ENCODE measurements at places on chromosomes 13 and 19. TPM values are rescaled to one million over a fixed set of nuclear protein-coding genes. Genes with fewer than 3 reads are reported as not detected.
A peak's percentile ranks its signal among the peaks of the same experiment; 100 is the strongest.

- no peak for DNase-seq
Measured at GRCh38 chr13:49253310-49253709, 5.6 kb downstream of the CDADC1 start.

DNA sequence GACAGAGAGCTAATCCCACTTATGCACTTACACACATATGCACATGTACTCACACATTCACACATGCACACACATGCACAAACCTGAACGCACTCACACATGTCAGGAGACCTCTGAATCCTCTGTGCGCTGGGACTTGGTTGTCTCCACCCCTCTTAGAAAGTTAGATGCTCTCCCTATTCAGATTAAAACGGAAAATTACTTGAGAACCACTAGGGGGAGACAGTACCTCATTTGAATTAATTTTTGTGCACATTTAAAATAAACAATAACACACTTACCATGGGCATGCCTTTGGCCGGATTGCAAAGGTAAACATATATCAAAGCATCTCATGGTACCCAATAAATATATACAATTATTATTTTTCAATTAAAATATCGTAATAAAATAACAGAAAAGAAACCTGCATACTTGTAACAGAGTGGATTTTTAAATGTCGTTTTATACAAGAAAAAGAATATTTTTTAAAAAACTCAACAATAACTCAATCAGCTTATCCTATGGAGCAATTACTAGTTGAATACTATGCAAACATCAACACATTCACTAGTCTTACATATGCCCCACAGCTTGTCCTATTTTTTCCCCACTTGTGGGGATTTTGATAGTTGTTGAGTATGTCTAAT is 9.5 kb upstream of the LILRB4 start:
- peak; percentile 1 for DNase-seq

The GYS1 gene
- total RNA-seq: 62.4 TPM

- no peak for DNase-seq
Measured at GRCh38 chr13:21871919-21872318, 201.0 kb downstream of the FGF9 start.

DNA sequence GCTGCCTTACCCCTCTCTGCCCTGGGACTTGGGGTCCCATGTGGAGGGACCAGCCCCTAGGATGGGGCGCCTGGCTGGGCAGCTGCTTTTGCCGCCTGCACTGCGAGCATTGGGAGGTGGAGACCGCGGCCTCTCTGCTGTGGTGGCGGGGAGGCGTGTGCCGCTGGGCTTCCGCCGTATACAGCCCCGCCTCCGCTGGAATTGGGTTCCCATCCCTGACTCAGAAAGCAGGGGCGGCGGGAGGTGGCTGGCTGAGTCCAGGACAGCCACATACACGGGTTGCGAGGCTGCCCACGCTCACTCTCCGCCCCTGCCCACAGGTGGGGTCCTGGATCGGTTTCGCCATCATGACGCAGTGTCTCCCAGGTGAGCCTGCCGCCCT is 6.6 kb downstream of the NDUFB7 start:
- DNase-seq: no peak

The MLLT1 gene
- 33.3 TPM for total RNA-seq

The FGF21 gene
- total RNA-seq: not detected

DNA sequence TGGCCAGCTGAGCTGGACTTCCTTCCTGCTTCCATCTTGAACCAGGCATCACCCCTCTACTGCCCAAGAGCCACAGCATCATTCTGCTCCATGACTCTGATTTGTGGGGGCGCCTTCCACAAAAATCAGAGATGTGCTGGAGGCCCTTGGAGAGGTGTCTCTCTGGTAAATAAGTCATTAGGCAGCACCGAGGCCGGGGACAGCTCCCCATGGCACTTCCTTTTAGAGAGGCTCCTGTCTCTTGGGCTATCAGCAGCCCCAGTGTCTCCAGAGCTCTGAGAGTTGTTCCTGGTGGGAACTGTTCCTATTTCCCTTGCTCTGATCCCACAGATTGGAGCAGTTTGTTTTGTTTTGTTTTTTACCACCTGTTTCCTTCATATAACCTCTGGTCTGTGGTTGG is 19.9 kb downstream of the NWD1 start:
- no peak for DNase-seq

DNA sequence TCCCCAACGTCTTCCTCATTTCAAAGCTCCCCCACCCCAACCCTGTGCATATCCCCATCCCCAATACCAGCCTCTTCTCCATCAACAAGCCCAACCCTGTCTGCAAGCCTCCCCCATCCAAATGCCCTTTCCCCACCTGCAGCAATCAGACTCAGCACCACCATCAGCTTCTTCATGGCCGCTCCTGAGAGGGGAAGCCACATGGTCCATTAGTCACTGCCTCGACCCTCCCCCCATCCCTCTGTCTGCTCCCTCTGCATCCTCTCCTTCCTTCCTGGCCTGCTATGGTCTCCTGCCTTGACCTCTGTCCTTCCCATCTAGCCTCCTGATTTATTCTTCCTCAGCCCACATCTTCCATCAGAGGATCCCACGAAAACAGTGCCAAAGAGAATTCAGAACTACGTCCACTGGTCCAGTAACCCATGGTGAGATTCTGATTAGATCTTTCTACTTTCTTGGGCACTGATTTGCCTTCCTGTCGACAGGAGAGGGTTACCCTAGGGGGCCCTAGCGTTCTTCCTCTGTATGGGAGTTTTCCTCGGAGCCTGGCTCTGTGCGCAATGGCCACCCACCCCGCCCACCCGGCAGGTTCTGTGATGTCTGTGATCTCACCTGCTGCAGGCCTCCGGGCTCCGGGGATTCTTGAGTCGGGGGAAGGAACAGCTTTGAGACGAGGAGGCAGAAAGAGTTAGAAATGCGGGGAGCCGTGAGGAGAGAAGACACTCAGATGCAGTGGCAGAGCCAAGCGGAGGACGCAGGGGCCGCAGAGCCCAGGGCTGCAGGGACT is 1.3 kb downstream of the KLK6 start:
- no peak for DNase-seq

- DNase-seq: no peak
Measured at GRCh38 chr19:50022823-50023222, 2.3 kb downstream of the VRK3 start.

The PRKCSH gene
- total RNA-seq: 279 TPM

The SLITRK1 gene
- total RNA-seq: not detected

DNA sequence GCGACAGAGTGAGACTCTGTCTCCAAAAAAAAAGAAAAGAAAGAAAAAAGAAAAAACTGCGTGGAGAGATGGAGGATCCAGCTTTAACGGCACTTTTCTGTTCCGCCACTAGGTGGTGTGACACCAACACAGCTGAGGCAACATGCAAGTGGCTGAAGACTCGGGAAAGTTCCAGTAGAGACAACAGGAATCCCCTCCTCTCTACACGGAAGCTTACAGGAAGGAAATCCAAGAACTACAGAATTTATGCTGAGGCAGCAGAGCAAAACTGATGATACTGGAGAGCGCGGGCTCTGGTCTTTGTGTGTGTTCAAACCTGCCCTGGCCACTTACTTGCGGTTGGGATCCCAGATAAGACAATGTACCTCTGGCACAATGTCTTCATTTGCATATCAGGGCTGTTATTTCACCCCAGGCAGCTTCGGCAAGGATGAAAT is 9.9 kb downstream of the RANBP3 start:
- peak; percentile 56 for DNase-seq

GRCh38 chr19:2042485-2043250 is 8.4 kb downstream of the MKNK2 start:
- DNase-seq: no peak

DNA sequence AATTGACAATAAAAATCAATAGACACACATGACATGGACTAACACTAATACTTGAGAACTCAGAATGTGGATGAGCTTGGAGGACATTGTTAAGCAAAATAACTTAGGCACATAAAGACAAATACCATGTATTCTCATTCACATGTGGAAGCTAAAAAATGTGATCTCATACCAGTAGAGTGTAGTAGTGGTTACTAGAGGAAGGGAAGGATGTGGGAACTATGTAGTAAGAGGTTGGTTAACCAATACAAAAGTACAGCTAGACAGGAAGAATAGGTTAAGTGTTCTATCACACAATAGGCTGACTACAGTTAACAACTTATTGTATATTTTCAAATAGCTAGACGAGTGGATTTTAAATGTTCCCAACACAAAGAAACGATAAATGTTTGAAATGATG is 415.8 kb upstream of the KLF12 start:
- DNase-seq: peak; percentile 16

The ATP8B3 gene
- total RNA-seq: 3.2 TPM

- DNase-seq: peak; percentile 16
Measured at GRCh38 chr19:38047049-38047438, 140.0 kb downstream of the SIPA1L3 start.

The VSTM2B gene
- total RNA-seq: not detected

DNA sequence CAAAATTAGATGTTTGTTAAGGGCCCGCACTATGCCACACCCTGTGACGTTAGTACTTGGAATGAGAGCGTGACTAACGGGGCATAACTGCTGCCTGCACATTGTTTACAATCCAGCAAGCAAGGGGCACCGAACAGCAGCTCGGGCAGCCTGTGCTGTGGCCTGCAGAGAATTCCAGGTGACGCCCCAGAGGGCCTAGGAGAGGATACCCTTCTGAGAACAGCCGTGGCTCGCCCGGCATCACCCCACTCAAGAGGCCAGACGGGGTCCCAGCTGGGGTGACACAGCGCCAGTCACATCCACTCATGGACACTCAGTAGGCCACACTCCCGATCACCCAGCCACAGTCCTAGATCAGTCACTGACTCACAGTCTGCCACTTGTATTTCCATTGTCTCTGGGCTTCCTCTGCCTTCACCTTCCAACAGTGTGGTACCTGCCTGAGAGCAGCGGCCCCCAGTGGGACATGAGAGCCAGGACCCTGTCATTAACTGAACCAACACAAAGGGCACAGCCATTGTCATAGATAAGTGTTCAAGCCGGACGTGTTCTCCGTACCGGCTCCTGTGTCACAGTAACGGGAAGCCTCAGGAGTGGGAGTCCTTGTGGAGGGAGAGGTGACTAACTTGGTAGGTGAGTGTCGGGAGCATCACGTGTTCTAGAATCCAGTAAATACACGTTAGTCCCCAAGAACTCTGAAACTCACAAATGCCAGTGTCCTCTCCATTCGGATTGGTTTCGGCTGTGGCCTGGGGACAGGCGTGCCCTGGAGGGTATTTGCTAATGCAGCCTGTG is 7.5 kb downstream of the ZNF331 start:
- DNase-seq: no peak

GRCh38 chr19:43674183-43674582 is 4.2 kb upstream of the PLAUR start:
- no peak for DNase-seq

DNA sequence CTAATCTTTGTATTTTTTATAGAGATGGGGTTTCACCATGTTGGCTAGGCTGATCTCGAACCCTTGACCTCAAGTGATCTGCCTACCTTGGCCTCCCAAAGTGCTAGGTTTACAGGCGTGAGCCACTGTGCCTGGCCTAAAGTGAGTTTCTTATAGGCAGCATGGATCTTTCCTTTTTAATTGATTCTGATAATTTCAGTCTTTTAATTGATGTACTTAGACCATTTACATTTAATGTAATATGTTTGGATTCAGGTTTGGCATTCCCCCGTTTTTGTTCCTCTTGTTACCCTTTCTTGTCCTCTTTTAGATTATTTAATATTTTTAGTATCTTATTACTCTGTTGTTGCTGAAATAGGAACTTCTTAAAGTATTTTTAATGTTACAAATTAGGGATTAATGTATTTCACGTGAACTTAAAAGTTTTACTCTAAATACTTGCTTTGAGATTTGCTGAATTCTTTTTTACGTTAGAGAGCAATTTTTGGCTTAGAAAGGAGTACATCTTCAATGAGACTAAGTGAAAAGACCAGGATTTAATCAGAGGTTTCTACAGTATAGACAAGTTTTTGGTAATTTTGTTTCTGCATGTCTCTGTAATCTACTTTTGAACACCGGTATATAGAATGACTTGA is 50.3 kb downstream of the URI1 start:
- DNase-seq: no peak

The PBX4 gene
- total RNA-seq: 45.8 TPM

DNA sequence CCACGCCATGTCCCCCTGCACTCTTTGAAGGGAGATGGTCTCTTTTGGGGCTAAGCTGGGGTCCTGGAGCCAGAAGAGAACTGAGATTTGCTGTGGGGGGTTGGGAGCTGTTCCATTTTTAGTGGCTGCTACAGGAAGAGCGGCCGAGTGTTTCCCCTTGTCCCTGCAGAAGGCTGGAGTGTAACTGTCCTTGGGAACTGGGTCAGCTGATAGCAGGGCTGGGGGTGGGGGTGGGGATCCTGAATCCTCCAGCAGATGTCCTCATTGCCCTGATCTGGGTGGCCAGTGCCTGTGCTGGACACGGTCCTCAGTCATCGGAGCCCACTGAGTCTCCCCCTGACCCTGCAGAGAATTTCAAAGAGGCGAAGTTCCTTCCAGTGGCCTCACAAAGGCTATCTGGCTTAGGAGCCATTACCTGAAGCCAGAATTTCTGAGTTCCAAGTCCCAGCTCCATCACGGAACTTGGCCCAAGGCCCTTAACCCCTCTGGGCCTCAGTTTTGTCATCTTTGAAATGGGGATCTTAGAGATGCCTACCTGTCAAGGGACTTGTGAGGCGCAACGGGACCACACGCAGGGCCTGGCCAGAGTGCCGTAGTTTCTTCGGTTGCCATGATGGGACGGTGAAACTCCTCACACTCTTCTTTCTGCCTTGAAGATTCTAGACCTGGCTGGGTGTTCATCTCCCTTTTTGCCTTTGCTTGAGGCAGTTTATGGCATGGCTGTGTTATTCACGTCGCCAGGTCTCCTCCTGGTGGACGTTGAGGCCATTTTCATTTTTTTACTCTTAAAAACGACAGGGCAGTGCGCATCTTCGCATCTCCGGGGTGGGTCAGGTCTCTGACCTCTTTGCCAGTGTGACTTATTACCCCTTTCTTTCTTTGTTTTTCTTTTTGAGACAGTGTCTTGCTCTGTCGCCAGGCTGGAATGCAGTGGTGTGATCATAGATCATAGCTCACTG is 51.9 kb downstream of the DNM2 start:
- DNase-seq: no peak

GRCh38 chr19:37778613-37779126 is 716 bp downstream of the ZNF573 start:
- no peak for DNase-seq

GRCh38 chr13:54633456-54633855 is 1604.8 kb downstream of the OLFM4 start:
- DNase-seq: no peak

GRCh38 chr19:14410091-14411051 is 8.8 kb downstream of the DDX39A start:
- no peak for DNase-seq

GRCh38 chr13:20411638-20412342 is 113.9 kb downstream of the CRYL1 start:
- peak; percentile 49 for DNase-seq

DNA sequence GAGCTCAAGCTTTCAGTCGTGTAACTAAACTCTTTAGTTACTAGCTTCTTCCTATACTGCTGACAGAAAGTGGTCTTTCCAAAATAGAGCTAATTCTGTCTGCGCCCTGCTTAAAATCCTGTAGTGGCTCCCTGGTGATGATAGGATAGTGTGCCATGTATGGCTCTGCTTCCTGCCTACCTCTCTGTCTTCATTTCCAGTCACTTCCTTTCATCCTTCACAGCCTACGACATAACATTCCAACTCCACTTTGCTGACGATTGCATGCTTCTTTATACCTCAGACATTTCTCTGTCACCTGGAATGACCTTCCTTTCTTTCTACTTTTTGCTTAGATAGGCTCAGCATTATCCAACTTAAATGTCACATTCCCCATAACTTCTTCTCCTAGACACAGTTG is 190.8 kb downstream of the MAB21L1 start:
- DNase-seq: no peak

The LMTK3 gene
- total RNA-seq: 14.0 TPM
